Stimulated activated CD8-positive, alpha-beta memory T cell treated with anti-CD3 and anti-CD28 coated beads, Interleukin-4, amount 100 ng/mL, for 1 hour (primary cell): ENCODE measurements at places on chromosomes 2 and 18.

GRCh38 chr2:20525041-20526035 lies 78.5 kb downstream of the RHOB start:
- DNase-seq, result no peak

- no peak for DNase-seq
These were observed 48.2 kb downstream of the EML4 start for GRCh38 chr2:42217307-42217706.

GRCh38 chr2:30949435-30949834 lies 142.2 kb upstream of the CAPN13 start:
- DNase-seq, result no peak

DNA sequence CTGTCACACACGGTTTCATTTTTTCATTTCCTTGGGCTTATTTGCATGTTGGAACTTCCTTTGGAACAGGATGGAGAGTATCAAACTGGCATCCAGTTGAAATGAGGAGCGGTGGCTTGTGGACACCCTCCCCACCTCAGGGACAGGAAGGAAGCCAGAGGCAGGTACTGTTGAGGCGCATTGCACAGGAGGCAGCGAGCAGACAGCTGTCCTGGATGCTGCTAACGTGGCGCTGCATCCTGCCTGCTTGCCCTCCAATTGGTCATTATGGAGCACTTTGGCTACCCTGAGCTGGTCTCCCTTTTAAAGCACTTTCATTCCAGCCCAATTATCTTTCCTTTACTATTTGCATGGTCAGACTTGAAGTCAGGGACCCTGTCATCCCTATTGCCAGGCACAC lies 80.7 kb upstream of the ITGA4 start:
- no peak for DNase-seq

DNA sequence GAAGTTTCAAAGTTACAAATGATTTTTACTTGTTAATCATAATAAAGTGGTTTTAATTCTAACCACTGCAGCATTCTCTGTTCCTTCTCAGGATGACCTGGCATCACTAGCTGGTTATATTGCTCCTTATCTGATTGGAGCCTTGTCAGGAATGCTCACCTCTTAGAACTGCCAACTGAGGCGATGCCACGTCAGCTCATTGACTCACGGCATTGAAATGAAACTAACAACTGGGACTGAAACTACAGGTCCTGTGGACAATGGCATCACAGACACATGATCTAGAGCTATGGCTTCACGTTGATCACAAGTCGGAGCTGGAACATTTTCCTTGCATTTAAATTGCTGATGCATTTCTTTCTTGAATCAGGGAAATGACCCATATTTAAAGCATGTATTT lies 54.9 kb upstream of the MAP2 start:
- DNase-seq, result no peak

GRCh38 chr2:19073522-19073921 lies 284.9 kb downstream of the OSR1 start:
- DNase-seq, result no peak

- no peak for DNase-seq
These were observed 278.6 kb downstream of the CDH19 start for GRCh38 chr18:66325251-66325650.

DNA sequence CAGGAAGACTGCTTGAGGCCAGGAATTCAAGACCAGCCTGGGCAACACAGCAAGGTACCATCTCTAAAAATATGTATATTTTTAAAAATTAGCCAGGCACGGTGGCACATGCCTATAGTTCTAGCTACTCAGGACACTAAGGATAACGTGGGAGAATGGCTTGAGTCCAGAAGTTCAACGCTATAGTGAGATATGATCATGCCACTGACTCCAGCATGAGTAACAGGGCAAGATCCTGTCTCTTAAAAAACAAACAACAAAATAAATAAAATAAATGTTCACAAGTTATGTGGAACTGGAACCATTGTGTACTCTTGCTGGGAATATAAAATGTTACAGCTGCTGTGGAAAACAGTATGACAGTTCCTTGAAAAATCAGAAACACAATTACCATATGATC lies 47.2 kb downstream of the USP34 start:
- DNase-seq, result no peak

DNA sequence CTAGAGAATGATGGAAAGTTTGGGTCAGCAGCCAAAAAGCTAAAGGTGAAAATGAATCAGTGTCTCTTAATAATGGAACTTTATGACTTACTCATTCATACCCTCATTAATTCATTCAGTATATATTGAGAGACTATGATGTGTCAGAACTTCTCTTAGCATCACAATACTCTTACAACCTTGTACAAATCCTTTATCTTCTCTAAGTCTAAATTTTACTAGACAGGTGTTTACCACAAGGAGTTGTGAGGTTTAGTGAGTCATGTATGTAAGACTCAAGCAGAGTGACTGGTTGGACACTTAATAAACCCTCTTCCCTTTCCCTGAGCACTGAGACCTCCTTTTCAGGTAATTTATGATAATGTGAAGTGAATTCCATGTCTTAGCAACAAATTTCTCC lies 129.6 kb downstream of the PPP1R1C start:
- DNase-seq, result no peak

GRCh38 chr2:199798831-199799580 lies 52.0 kb downstream of the FTCDNL1 start:
- DNase-seq, result no peak

- DNase-seq, result no peak
These were observed 54.0 kb downstream of the CLASP1 start for GRCh38 chr2:121595012-121595891.

- DNase-seq, result no peak
These were observed 19.3 kb upstream of the HPCAL1 start for GRCh38 chr2:10283106-10284062.

- no peak for DNase-seq
These were observed 399.1 kb upstream of the SPRED2 start for GRCh38 chr2:65831509-65831908.

DNA sequence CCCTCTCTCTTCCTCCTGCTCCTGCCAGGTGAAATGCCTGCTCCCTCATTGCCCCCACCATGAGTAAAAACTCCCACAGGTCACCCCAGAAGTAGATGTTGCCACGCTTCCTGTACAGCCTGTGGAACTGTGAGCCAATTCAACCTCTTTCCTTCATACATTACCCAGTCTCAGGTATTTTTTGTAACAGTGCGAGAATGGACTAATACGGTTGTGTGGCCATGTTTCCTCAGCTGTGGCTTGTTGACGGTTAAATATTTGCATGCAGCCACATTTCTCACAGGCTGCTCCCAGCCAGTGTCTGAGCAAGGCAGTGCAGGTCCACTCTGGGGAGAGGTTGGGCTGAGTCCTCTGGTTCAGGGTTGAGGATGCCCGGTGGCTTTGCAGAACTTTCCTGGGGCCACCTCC lies 27.8 kb upstream of the COPS8 start:
- no peak for DNase-seq

GRCh38 chr2:226652369-226652768 lies 147.3 kb downstream of the IRS1 start:
- DNase-seq, result no peak

GRCh38 chr18:38670486-38670885 lies 1104.9 kb upstream of the CELF4 start:
- DNase-seq, result no peak

- DNase-seq, result no peak
These were observed 359.6 kb downstream of the MEIS1 start for GRCh38 chr2:66794551-66794950.

DNA sequence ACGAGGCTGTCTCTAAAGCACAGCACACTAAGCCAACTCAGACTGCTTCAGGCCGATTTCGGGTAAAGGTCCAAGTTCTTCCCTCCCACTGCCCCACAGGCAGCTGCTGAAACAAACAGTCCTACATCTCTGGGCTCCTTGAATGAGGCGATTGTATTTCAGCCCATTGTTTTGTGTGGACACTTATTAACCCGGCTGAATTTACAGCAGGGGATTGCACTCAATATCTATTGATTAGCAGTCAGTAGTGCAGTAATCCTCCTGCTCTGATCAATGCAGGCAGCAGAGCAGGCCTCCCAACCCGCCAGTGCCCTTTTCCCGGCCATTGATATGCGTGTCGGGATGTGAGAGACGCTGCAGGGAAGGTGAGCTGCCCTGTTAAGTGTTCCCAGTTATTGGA lies 330.1 kb downstream of the CMPK2 start:
- DNase-seq, result no peak

- DNase-seq, result no peak
These were observed 76.7 kb downstream of the FHOD3 start for GRCh38 chr18:36374262-36374661.

DNA sequence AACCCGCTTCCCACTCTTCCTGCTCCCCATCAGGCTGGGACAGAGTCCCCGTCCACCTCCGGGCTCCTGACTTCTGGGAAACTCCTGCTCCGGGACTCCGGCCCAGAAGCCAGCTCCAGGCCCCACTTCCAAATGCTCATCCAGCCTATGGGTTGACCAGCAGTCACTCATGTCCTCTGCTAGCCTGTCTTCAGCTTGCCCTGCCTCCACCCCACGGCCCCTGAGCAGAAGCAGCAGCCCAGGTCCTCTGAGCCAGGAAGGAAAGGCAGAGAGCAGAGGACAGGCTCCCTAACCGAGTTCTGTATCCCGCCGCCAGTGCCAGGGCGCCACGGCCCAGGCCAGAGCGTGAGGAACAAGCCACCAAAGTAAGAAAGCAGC lies 86.4 kb upstream of the ID2 start:
- no peak for DNase-seq

GRCh38 chr18:23244401-23244800 lies 109.1 kb downstream of the CABLES1 start:
- DNase-seq, result no peak

- DNase-seq, result no peak
These were observed 23.0 kb upstream of the ACTR2 start for GRCh38 chr2:65204461-65205210.

- no peak for DNase-seq
These were observed 37.1 kb downstream of the RNF152 start for GRCh38 chr18:61855449-61856378.

- no peak for DNase-seq
These were observed 18.0 kb downstream of the ANKRD44 start for GRCh38 chr2:197292619-197293018.

DNA sequence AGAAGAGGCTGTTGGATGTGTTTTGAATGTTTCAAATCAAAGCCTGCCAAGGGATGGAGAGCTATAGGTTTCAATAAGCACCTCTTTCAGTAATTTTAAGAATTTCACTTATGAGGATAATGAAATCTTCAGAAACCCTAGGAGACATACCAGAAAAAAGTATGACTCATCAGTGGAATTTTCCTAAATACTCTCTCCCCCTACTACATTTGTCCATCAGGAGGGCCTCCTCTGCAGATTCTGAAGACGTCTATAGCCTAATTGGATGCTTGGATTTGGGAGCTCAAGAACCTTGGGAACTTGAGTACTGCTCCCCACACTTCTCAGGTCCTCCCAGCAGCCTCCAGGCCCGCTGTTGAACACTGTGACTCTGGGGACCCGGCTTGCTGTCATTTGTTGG lies 374.3 kb downstream of the SLC4A3 start:
- no peak for DNase-seq

DNA sequence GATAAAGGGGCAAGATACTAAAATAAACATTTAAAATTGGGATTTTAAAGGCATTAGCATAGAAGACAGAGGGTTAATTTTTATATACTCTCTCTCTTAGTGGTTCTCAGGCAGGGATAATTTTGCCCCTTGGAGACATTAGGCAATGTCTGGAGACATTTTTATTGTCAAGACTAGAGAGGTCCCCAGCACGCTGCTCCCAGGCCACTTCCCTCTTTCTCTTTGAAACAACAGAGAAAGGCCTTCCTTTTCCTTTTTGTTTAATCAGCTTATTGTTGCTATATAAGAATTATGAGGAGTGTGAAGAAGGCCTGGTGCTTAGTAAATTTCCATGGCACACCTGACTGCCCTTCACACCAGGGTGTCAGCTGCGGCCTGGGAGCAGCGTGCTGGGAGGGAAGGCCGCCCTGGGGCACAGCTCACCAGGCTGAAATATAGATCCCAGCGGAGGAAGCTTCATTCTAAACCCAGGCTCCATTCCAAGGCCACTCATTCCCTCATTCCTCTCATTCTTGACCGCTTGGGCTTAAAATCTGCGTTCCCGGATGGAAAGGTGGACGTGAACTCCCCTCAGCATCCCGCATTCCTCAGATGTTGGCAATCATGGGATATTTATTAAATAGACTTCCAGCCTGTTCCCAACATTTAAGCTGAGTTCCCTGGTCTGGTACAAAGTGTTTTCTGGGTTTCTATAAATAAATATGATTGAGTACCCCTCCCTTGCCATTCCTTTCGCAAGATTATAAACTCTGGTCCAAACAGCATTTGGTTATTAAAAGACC lies 22.5 kb downstream of the SLC14A2 start:
- no peak for DNase-seq

DNA sequence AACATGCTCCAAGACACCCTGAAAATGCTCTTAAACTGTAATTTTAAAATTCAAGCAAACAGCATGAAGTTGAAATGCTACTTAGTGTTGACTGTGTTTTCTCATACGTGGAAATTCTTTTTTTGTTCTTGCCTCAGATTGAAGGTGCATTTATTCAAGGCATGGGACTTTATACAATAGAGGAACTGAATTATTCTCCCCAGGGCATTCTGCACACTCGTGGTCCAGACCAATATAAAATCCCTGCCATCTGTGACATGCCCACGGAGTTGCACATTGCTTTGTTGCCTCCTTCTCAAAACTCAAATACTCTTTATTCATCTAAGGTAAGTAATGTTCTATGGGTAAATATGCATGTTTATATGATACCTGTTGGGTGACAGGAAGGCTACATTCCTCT lies 82.7 kb downstream of the AOX1 start:
- DNase-seq, result no peak

DNA sequence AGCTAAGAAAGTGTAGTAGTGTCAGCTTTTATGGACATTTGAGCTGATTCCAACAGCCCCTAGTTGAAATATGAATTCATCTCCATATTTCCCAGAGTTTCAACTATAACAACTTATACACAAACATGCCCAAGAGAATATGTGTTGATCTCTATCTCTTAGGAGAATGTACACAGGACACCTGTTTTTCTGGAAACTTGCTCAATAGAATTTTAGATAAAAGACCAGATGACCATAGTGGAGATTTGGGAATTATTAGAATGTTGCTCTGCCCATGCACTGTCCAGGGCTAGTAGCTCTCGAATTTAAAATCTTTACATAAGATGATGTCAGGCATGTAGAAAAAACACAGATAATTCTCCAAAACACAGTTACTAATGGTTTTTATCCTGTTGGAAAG lies 162.3 kb upstream of the VRK2 start:
- DNase-seq, result no peak

DNA sequence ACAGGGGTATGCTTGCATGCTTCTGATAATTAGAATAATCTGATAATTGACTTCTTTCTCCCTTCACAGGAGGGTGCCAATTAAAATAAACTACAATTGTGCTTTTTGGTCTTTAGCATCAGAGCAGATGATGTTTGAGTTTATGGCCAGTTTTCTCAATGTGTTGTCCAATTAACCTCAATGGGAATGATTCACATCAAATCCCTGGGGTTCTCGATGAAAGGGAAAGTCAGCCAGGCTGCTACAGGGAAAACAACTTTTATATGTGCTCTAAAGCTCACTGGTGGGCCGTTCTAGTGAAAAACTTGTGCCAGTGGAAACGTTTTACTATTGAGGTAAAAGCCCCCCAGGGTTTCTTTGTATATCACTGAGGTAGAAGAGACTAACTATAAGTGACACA lies 887.3 kb upstream of the CRIM1 start:
- no peak for DNase-seq

- DNase-seq, result no peak
These were observed 437.4 kb downstream of the PIK3C3 start for GRCh38 chr18:42392416-42392815.

GRCh38 chr2:124683536-124684428 lies 658.7 kb downstream of the CNTNAP5 start:
- no peak for DNase-seq

GRCh38 chr2:120108049-120108448 lies 95.2 kb downstream of the EPB41L5 start:
- no peak for DNase-seq

- DNase-seq, result no peak
These were observed 792.7 kb downstream of the RNF144A start for GRCh38 chr2:7709907-7710306.
